ENCODE measurements at places on chromosomes 1 and 21.

GRCh38 chr1:160115545-160116282 is at the start of gene ATP1A2:
Gene ATP1A2, plus strand, starts transcription at chr1:160115759. Its CDS starts 103 bp downstream, at chr1:160115862.
- DNase-seq: no peak

- DNase-seq: no peak
Observed at GRCh38 chr1:56120021-56120420, 459.3 kb downstream of the PLPP3 start.

DNA sequence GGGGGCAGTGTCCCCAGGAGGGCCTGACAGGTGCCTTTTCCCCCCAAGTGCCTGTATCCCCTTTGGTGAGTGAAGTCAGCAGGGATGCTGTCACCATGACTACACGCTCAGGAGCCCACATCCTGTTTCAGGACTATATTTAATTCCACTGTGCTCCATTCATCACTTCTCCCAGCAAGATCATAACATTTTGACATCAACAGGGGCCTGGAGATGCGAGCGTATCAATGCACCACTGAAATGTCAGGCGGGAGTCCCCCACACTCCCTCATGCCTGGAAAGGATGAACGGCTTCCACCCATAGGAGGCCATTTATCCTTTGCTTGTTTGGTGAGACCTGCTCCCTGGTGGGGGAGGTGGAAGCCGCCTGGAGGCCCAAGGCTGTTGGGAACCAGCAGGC is 119.1 kb downstream of the PTPRU start:
- DNase-seq: no peak

GRCh38 chr1:66450043-66450514 is 83.9 kb upstream of the SGIP1 start:
- no peak for DNase-seq

GRCh38 chr1:87600055-87600850 is 271.6 kb downstream of the LMO4 start:
- no peak for DNase-seq

DNA sequence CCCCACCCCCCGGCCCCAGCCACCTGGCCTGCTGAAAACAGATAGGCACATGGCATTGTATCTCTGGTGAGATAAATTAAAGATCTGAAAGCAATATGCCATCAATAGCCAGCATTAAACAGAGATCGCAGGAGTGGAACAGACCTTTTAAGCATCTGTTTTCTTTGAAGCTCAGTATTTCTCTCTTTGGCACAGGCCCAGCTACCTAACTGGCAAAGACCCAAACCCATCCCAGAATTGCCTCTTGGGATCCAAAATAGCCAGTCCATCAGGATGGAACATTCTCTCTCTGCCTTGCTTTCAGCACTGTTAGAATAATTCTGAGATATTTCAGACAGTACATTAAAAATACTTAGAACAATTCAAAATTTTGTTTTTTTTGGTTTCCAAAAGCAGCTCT is 46.0 kb downstream of the KCNJ6 start:
- DNase-seq: no peak

- no peak for DNase-seq
Observed at GRCh38 chr1:202247837-202248795, 54.5 kb downstream of the LGR6 start.

DNA sequence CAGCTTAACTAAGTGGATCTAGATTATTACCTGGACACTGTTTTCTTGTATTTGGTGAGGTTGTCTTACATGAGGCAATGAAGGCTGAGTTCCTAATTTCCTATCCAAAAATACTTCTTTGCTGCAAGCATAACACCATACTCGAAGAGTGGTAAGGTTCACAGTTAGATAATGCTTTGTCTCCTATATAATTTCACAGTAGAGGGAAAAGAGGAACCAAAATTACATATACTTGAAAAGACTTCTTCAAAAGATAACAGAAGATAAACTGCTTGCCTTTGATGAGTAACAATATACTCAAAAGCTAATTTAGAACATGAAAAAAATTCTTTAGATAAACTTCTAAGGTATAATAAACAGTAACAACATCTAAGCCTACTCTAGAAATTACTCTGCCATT is 20.4 kb downstream of the USP33 start:
- DNase-seq: no peak

DNA sequence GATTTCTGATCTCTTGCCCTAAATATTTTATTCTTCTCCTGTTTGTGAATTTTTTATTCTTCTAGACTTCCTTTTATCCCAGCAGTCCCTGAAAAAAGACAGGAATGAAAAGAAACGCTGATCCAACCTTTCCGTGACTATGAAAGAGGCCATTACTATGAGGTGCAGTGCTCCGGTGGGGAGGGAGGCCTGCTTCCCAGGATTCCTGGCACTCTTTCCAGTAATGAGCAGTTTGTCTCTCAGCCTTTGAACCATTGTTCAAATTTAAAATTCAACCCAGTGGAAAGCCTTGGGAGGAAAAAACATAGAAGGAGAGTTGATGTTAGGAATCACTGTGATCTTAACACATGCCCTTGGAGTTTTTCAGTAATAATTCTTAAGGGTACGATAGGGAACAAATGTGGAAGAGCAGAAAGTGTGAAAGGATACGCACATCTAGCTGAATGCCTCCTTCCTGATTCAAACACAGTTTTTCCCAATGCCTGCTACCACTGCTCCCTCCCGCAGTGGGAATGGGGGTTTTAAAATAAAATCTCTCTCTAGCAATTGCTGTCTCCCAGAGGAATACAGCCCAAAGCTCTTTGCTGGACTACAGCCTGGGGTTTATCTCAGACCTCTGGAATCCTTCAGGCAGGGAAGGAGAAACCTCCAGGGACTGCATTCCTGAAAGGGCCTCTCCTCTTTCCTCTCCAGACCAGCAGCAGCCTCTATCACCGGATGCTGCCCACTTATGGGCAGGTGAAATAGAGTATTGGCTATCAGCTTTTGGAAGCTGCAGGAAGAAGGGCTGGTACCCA is 6.1 kb downstream of the IER5 start:
- DNase-seq: no peak

DNA sequence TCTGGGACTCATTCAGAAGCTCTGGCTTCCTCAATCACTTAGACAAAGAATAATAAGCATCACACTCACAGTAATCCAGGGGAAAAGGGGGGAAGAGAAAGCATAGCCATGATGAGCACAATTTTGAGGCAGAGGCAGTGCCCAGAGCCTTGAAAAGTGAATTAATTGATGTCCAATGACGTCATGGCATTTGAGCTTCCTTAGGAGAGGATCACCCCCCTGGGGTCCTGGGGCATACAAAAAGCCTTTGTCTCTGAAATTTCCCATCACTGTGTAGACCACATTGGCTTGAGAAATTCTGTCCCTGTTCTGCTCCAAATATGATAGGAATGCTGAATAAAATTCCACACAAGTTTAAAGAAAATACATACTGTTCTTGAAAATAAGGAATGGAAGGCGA is 84.3 kb upstream of the COA6 start:
- no peak for DNase-seq

Measured in activated CD8-positive, alpha-beta memory T cell treated with anti-CD3 and anti-CD28 coated beads, Interleukin-2, amount 50 U/mL, for 48 hours (primary cell).